ENCODE measurements at places on chromosomes 13 and 19.

GRCh38 chr19:7294558-7295212 lies 471 bp upstream of the INSR start:
- no peak for DNase-seq

DNA sequence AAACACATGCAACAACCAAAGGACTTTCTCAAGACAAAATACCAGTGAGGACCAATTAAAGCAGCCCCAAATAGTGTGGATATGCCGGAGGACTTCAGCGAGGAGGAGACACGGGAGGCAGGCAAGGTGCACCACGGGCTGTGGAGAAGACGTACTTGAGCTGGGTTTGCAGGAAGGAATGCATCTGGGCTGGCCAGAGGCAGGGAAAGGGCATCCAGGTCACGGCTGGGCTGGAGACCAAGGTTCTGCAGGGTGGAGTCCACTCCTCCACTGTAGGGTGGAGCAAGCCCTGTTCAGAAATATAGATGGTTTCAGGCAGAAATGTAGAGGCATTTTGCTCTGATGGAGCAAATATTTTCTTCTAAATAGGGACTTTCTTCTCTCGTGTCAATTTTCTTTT lies 36.6 kb upstream of the MEDAG start:
- DNase-seq = no peak

GRCh38 chr19:58098682-58098998 lies 609 bp upstream of the ZSCAN18 start:
- no peak for DNase-seq

DNA sequence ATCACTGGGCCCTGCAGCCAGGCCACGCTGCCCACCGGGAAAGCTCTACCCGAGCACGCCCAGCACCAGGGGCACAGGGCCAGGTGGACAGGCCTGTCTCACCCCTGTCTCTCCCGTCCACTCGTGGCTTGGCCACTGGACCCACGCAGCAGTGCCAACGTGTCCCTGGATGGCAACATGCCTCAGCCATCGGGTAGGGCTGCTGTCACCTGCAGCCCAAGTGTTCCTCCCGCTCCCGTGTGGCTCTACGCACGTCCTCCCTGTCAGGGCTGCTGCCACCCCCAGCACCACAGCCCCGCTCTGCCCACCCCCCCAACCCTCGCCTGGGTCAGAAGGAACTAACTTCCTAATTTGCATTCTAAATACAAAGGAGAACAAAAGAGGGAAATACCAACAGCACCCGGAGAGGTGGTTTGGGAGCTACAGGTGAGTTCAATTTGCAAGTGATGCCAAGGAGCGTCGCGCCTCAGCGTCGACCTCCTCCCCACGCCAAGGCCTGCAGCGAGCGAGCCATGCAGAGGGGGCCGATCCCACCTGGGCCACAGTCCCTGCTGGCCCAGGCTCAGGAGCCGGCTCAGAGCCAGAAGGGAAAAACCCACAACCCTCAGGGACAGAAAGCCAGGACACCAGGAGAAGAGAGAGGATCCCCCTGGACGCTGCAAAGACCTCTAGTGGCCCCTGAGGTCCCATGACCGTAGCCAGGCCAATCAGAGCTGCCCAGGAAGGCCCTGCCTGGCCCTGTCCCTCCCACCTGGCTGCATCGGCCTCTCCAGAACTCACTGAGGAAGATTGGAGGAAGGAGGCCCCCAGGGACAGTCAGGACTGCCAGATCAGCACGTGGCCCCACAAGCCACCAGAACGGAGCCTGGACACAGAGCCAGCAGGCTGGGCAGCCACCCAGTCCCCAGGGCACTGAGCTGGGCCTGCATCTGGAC lies 128.4 kb upstream of the SPACA7 start:
- no peak for DNase-seq

- no peak for DNase-seq
These were observed 60.6 kb downstream of the LHFPL6 start for GRCh38 chr13:39542361-39542760.

- DNase-seq = peak; percentile 5
These were observed 294.9 kb downstream of the NDFIP2 start for GRCh38 chr13:79775830-79776229.

- DNase-seq = no peak
These were observed 214.9 kb upstream of the EDNRB start for GRCh38 chr13:78133511-78133910.

DNA sequence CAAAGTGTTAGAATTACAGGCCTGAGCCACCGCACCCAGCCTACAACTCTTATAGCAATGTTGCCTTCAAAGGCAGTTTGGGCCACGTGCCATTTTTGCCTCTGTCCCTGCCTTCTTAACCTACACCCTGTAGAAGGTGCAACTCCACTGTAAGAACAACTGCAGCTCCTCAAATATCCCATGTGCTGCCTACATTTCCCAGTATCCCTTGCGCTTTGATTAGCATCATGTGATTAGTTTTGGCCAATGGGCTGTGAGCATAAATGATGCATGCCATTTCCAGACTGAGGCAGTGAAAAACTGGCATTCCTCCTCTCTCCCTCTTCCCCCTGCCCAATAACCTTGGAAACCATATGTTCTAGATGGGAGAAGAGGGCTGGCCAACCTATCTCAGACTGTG lies 75.2 kb upstream of the MRI1 start:
- DNase-seq = peak; percentile 28

DNA sequence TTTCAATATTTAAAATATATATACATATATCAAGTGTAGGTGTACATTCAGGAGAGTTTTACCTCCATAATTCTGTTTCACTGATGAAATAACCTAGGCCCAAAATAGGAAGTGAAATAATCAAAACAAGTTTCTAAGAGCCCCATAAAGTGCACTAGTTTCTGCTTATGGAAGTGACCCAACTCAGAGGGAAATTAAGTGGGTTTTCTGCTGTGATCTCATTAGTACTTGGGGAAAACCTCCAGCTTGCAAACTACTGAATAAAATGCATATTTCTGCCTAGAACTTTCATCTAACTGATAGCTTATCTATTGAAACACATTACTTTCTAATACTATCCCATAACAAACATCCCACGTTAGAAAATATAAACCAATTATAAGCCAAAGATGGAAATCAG lies 45.4 kb upstream of the MIR17HG start:
- no peak for DNase-seq

DNA sequence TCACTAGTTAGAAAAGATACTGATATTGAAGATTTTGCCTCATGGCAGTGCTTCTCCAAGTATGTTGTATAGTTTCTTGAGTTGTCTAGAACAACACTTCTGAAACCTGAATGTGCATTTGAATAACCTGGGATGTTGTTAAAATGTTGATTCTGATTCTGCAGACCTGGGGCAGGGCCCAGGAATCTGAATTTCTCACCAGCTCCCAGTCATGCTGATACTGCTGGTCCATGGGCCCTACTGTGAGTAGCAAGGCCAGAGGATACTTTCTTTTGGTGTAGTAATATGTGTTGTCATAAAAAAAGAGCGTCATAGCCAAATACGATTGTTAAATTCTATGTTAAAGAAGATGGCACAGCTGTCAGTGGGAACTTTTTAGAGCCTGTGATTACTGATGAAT lies 41.6 kb upstream of the C1QTNF9 start:
- DNase-seq = no peak

GRCh38 chr13:112943309-112944125 lies 25.5 kb upstream of the MCF2L start:
- peak; percentile 76 for DNase-seq

DNA sequence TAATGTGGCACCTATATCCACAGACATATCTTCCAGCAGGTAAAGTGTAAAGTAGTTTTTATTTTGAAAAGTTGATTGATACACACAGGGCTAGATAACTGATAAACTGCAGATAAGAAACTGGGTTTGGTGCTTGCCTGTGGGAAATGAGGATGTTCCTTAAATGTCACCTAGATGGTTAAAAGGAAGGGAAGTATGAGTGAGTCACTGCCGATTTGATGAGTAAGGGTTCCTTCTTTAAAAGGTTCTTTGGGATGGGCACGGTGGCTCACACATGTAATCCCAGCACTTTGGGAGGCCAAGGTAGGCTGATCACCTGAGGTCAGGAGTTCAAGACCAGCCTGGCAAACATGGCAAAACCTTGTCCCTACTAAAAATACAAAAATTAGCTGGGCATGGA lies 73.8 kb upstream of the FRY start:
- no peak for DNase-seq

- no peak for DNase-seq
These were observed 35.4 kb downstream of the PAN3 start for GRCh38 chr13:28173793-28174192.

GRCh38 chr19:32750441-32751055 lies 31.0 kb downstream of the TDRD12 start:
- DNase-seq = no peak

DNA sequence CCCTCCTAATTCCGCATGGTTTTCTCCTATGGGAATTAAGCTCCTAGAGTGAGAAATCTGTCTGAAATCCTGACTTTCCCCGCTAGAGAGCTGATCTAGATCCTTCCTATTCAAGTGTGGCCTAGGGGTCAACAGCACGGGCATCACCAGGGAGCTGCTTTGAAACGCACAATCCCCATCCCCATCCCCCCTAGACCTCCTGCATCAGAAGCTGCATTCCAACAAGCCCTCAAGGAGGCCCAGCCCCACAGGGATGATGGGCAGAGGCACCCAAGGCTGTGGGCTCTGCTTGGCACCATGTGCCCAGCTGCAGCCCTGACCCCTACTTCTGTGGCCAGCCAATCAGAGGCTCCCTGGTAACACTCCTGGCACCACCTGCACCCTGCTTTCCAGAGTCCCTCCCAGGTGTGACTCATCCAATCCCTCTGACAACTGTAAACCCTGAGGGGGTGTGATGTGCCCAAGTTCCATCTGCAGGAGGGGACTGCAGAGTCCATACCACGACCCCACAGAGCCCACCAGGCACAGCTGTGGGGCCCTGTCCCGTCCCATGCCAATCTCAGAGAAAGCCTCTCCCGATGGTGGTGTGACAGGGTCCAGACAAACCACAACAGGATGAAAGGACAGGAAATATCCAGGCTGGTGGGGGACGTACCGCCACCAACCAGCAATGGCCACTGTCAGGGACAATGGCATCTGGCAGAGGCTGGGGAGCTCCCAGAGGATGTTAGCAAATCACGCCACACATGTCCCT lies 19.8 kb upstream of the SLC35E1 start:
- DNase-seq = no peak

DNA sequence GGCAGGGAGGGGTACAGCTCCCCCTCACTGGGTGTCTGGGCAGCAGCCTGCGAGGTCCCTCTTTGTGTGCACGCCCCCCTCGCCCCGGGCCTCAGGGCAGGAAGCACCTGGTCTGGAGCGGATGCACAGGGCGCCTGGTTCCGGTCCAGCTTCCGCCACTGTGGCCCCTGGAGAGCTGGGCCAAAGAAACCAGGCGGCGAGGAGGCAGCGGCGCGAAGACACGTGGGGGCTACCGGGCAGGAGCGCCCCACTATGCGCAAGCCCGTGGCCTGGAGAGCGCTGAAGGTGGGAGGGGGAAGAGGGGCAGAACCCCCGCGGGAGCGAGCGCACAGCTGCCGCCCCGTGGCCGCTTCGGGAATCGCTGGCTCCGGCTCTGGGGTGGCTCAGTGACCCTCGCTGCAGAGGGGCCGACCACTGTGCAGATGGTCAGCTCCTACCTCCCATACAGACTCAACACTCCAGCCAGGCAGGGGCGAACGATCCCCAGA lies 1.7 kb upstream of the LYL1 start:
- no peak for DNase-seq

- DNase-seq = no peak
These were observed 3.9 kb downstream of the SIGLEC12 start for GRCh38 chr19:51497666-51498065.

DNA sequence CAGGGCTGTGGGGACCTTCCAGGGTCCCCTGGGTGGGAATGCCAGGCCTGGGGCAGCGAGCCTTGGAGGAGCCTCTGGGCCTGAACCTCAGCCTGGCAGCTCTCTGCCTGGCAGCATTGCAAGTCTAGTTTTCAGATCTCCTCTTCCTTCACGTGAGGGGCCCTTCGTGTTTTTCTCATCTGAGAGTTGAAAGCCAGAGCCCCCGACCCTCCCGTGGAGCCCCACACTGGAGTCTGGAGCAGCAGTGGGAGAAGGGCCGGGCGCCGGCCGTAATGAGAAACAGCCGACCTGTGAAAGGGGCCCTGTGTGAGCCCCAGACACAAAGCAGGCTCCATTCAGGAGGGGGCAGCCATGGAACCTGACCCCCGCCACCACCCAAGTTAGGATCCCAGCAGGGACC lies 19.3 kb downstream of the TMED1 start:
- no peak for DNase-seq

- DNase-seq = no peak
These were observed 19.8 kb upstream of the ATP11A start for GRCh38 chr13:112669881-112670499.

DNA sequence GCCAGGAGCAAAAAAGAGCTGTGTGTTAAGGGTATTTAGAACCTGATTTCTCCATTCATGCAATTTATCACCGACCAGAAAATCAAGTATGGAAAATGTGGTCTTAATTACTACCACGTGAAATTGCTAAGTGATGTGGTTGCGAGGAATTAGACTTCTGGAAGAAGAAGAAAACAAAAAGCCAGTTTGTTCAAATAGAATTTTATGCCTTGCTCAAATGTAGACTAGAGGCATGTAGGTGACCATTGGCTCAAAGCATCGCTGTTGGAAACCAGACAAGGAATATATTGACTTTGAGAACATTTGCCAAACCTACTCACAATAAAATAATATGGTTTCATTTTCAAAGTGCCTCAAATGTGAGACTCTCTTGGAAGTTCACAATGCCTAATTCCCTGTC lies 57.3 kb upstream of the LRCH1 start:
- no peak for DNase-seq

All from COR-L47 (cell line).